ENCODE measurements at places on chromosomes 2 and 18. TPM values are rescaled to one million over a fixed set of nuclear protein-coding genes. Genes with fewer than 3 reads are reported as not detected.

The HOXD11 gene
- not detected for total RNA-seq

The SLC4A3 gene
- 0.22 TPM for total RNA-seq

The UGT1A3 gene
- not detected for total RNA-seq

The GNLY gene
- not detected for total RNA-seq

The FSHR gene
- not detected for total RNA-seq

The REG1B gene
- total RNA-seq, result not detected

The IKZF2 gene
- 0.65 TPM for total RNA-seq

The GFPT1 gene
- total RNA-seq, result 21.2 TPM

The POTEJ gene
- 0.60 TPM for total RNA-seq

The PRSS56 gene
- not detected for total RNA-seq

The KIF5C gene
- total RNA-seq, result under 0.01 TPM

The TSPYL6 gene
- total RNA-seq, result not detected

Data from lung microvascular endothelial cell (primary cell).